ENCODE measurements at places on chromosomes 1 and 21.

DNA sequence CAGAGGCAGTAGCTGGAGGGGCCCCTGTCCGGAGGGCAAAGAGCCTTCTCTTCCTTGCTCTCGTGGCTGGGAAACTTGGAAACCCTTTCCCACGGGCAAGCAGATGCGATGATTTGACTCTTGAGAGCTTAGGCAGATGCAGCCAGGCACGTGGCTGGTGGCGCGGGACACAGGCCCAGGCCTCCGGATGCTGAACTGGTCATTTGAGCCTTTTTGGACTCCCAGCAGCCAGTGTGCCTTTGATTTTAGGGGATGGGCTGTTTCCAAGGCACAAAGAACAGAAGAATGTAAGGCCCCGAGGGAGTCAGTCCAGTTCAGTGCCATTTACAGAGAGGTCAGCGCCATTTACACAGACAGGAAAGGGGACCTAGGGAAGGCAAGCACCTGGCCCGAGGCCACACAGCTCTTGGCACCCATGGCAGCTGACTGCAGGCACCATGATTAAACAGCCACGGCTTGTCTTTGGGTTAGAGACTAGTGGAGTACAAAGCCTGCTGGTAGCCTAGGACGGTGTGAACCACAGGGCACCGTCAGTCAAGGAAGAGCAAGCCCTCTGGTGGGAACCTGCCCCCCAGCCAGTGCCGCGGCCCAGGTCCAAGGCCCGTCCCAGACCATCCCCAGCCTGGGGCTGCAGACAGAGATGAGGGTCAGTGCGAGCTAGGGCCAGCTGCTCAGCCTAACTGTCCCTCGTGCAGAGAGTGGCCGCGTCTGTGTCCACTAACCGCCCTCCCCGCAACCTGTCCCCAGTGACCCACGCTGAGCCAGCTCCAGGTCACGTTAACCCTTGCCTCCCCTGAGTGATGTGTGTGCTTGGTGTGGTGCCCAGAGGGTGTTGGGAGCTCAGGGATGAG lies 20.4 kb upstream of the CCDC27 start:
- no peaks in the 10 kb centered on the region for H3K36me3 ChIP-seq
- ATAC-seq = no peak
- no peak overlapping the region for H3K4me3 ChIP-seq
- no peak overlapping the region for H3K27ac ChIP-seq

DNA sequence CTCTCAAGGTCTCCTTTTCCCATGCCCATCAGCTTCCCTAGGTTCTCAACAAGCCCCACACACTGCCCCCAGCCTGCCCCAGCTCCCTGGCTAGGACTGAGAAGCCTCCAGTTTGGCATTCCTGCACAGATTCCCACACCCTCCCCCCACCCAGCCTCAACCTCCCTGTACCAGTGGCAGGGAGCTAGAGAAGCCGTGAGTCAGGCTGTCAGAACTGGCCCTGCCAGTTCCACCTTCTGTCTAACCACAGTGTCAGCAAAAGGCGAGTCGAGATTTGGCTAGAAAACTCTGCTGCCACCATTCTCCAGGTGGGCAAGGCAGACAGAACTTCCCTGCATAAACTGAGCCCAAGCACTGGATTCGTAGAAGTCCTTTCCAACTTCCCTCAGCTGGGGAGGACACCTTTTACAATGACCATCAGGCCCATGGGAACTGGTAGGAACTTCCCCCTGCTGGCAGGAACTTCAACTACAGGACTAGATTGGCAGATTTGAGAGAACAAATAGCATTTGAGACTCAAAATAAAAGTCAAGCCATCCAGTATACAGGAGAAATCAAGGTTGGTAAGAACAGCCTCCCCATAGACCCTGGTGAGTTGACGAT lies 31.0 kb downstream of the TNNT2 start:
- no peaks in the 10 kb centered on the region for H3K36me3 ChIP-seq
- no peak overlapping the region for H3K27ac ChIP-seq
- no peak for ATAC-seq
- peaks cover 41% of the 10 kb centered on the region for H3K27me3 ChIP-seq

GRCh38 chr1:159756397-159756796 lies 24.4 kb upstream of the DUSP23 start:
- no peaks in the 10 kb centered on the region for H3K36me3 ChIP-seq
- no peak overlapping the region for H3K27ac ChIP-seq
- no peaks in the 10 kb centered on the region for H3K4me1 ChIP-seq

DNA sequence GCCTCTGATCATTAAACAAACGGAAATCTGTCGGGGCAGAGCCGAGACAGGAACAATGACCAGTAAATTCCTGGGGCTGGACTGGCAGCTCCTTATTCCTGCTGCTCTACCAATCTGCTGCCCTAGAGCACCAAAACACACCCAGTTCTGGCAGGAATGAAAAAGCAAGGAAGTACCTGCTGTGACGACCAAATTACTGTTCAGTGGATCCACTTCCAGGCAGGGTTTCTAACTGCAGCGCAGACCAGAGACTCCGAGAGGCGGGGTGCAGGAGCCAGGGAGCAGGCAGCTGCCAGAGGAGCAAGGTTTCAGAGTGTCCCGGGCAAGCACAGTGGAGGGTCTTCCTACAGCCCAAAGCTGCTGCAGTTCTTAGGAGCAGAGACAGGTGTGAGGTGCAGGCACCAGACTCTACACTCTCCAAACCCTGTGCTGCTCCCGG lies 32.4 kb downstream of the KANK4 start:
- H3K4me1 ChIP-seq = no peaks in the 10 kb centered on the region
- no peaks in the 10 kb centered on the region for H3K36me3 ChIP-seq
- H3K27me3 ChIP-seq = peaks cover 22% of the 10 kb centered on the region
- no peak for ATAC-seq

- ATAC-seq = no peak
- H3K27me3 ChIP-seq = peaks cover 10% of the 10 kb centered on the region
- H3K36me3 ChIP-seq = no peaks in the 10 kb centered on the region
- H3K27ac ChIP-seq = no peak overlapping the region
Observed at GRCh38 chr1:171173069-171173468, 12.0 kb upstream of the FMO2 start.

- no peaks in the 10 kb centered on the region for H3K36me3 ChIP-seq
- ATAC-seq = no peak
- H3K4me3 ChIP-seq = no peak overlapping the region
- no peak overlapping the region for H3K27ac ChIP-seq
Observed at GRCh38 chr1:237527761-237528160, 363.0 kb downstream of the ZP4 start.

GRCh38 chr1:203306089-203306964 lies 1.0 kb downstream of the BTG2 start:
- peak; percentile 34 for ATAC-seq
- peaks cover 55% of the 10 kb centered on the region for H3K36me3 ChIP-seq
- peak overlapping the region; percentile 80 for H3K27ac ChIP-seq
- peaks cover 67% of the 10 kb centered on the region for H3K4me1 ChIP-seq
- H3K4me3 ChIP-seq = peak overlapping the region; percentile 97

- H3K4me3 ChIP-seq = peak overlapping the region; percentile 62
- H3K36me3 ChIP-seq = no peaks in the 10 kb centered on the region
- no peak for ATAC-seq
- peaks cover 50% of the 10 kb centered on the region for H3K4me1 ChIP-seq
- H3K27me3 ChIP-seq = peaks cover 44% of the 10 kb centered on the region
Observed at GRCh38 chr1:25616987-25617624, 515 bp downstream of the MAN1C1 start.

- no peak overlapping the region for H3K4me3 ChIP-seq
- no peak for ATAC-seq
- H3K36me3 ChIP-seq = no peaks in the 10 kb centered on the region
- H3K4me1 ChIP-seq = no peaks in the 10 kb centered on the region
- peaks cover 27% of the 10 kb centered on the region for H3K27me3 ChIP-seq
- no peak overlapping the region for H3K27ac ChIP-seq
Observed at GRCh38 chr1:92240034-92240433, 22.3 kb downstream of the C1orf146 start.

DNA sequence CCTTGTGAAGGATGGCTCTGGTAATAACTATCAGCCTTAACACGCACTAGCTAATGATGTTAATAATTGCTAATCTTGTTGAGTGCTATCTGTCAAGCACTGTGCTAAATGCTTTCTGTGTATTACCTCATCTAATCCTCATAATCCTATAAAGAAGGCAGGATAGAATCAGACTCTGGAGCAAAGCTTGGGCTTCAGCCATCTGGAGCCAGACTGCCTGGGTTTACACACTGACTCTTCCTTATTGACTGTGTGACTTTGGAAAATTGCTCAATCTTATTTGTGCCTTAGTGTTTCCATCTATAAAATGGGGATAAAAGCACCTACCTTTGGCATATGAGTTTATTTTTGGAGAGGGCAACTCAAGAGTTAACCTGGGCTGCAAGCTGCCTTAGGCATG lies 216.1 kb downstream of the NUF2 start:
- no peaks in the 10 kb centered on the region for H3K27me3 ChIP-seq
- H3K4me1 ChIP-seq = no peaks in the 10 kb centered on the region
- H3K27ac ChIP-seq = no peak overlapping the region
- no peak for ATAC-seq

DNA sequence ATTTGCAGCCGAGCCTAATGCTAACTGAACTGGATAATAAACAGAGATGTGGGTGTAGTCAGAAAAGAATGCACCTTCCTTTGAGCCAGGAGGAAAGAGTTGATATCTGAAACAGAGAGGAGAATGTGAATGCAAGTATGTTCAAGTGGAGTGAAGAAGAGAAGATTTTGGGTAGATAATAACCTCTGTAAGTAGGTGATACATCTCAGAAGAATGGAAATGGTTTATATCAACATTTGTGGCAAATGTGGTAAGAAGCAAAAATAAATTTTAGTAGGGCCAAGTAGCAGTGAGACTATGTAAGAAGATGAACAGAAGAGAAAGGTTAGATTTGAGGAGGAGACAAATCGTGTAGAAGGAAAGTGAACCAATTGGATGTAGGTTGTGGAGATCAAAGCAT lies 1.7 kb upstream of the DNTTIP2 start:
- no peak for ATAC-seq
- H3K36me3 ChIP-seq = peaks cover 18% of the 10 kb centered on the region
- no peak overlapping the region for H3K4me3 ChIP-seq

- no peak overlapping the region for H3K4me3 ChIP-seq
- H3K36me3 ChIP-seq = no peaks in the 10 kb centered on the region
- H3K27ac ChIP-seq = no peak overlapping the region
- ATAC-seq = no peak
- H3K4me1 ChIP-seq = peaks cover 46% of the 10 kb centered on the region
- peaks cover 9% of the 10 kb centered on the region for H3K27me3 ChIP-seq
Observed at GRCh38 chr1:204509186-204509635, 7.0 kb upstream of the MDM4 start.

DNA sequence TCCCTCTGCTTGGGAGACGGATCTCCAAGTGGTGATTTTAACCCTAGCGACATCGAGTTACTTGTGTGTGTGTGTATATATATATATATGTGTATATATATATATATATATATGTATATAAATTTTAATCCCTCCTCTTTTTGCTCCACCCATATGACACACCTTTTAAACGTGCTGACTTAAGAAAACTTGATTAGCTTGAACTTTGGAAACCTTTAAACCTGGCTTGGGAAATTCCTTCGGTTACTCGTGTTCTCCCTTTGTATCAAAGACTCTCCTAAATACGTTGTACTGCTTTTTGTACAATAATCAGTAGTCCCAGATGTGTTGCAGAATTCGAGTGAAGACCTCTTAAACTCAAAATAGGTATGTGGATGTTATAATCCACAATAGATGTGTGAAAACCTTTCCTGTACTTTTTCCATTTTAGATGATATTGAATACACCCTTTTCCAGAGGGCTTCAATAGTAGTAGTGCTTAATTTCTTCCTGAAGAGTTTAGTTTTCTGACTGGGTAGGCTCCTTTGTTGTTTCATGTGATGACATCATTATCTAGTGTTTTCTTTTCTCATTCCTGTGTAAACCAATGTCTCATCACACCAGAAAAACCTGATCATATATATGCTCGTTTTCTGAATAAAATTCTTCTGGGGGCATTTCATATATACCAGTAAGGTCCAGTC lies 1.4 kb downstream of the RNF11 start:
- H3K27me3 ChIP-seq = no peaks in the 10 kb centered on the region
- peaks cover 10% of the 10 kb centered on the region for H3K36me3 ChIP-seq
- H3K4me3 ChIP-seq = no peak overlapping the region
- no peak overlapping the region for H3K27ac ChIP-seq
- peaks cover 43% of the 10 kb centered on the region for H3K4me1 ChIP-seq

GRCh38 chr1:84842748-84843231 lies 50.2 kb downstream of the LPAR3 start:
- ATAC-seq = no peak
- H3K27ac ChIP-seq = no peak overlapping the region
- no peaks in the 10 kb centered on the region for H3K27me3 ChIP-seq
- peaks cover 5% of the 10 kb centered on the region for H3K36me3 ChIP-seq
- no peak overlapping the region for H3K4me3 ChIP-seq
- H3K4me1 ChIP-seq = no peaks in the 10 kb centered on the region

DNA sequence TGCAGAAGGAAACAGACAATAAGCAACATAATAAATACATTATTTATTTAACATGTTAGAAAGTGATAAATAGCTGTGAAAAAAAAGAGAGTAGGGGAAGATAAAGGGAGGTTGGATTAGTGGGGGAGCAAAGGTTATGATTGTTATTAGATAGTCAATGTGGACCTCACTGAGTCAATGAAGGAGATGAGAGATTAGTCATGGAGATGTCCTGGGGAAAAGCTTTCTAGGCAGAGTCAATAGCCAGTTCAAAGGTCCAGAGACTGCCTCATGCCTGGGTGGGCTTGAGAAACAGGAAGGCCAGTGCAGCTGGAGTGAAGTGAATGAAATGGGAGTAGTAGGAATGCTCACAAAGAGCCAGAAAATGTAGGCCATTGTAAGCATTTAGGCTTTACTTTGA lies 187.1 kb upstream of the CACYBP start:
- H3K27me3 ChIP-seq = no peaks in the 10 kb centered on the region
- ATAC-seq = no peak
- peaks cover 28% of the 10 kb centered on the region for H3K36me3 ChIP-seq
- H3K27ac ChIP-seq = peak overlapping the region; percentile 41
- peaks cover 40% of the 10 kb centered on the region for H3K4me1 ChIP-seq
- no peak overlapping the region for H3K4me3 ChIP-seq

GRCh38 chr1:198437332-198437731 lies 103.1 kb downstream of the ATP6V1G3 start:
- H3K4me3 ChIP-seq = no peak overlapping the region
- peaks cover 9% of the 10 kb centered on the region for H3K4me1 ChIP-seq
- peaks cover 6% of the 10 kb centered on the region for H3K27me3 ChIP-seq
- H3K27ac ChIP-seq = no peak overlapping the region
- no peaks in the 10 kb centered on the region for H3K36me3 ChIP-seq

DNA sequence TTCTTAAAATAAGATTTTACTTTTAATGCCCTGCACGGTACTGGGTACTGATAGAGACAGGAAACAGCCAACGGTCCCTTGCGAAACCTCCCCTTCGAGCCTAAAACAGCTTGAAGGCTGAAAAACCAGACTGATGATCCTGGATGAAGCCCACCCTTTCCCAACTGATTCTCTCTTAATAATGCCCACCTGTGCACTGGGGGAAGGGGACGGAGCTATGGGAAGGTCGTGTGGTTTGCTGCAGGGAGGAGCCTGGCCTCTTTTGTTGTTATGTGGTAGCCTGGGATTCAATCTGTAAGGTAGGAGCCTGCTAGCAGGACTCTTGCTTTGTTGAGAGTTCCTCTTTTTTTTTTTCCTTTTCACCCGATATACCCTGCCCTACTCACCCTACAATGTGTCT lies 25.6 kb downstream of the SAMSN1 start:
- H3K27ac ChIP-seq = peak overlapping the region; percentile 61
- ATAC-seq = peak; percentile 77
- peaks cover 62% of the 10 kb centered on the region for H3K36me3 ChIP-seq
- peaks cover 52% of the 10 kb centered on the region for H3K4me1 ChIP-seq

GRCh38 chr21:46153247-46154154 lies 1.9 kb downstream of the FTCD start:
- no peaks in the 10 kb centered on the region for H3K36me3 ChIP-seq
- no peak overlapping the region for H3K27ac ChIP-seq
- H3K4me1 ChIP-seq = no peaks in the 10 kb centered on the region
- H3K27me3 ChIP-seq = peaks cover 8% of the 10 kb centered on the region
- ATAC-seq = no peak

- H3K36me3 ChIP-seq = no peaks in the 10 kb centered on the region
- no peak overlapping the region for H3K27ac ChIP-seq
- H3K4me3 ChIP-seq = no peak overlapping the region
- H3K4me1 ChIP-seq = no peaks in the 10 kb centered on the region
Observed at GRCh38 chr1:228784181-228784580, 48.9 kb downstream of the RHOU start.
